Left lung (tissue), 14 donors: ENCODE measurements at places on chromosomes 11 and 22. TPM values are rescaled to one million over a fixed set of nuclear protein-coding genes. Genes with fewer than 3 reads are reported as not detected.
A peak's percentile ranks its signal among the peaks of the same experiment; 100 is the strongest.

- DNase-seq, result no peak
Measured at GRCh38 chr11:61011229-61011870, 39.9 kb downstream of the CD6 start.

ZMAT5 gene
- total RNA-seq, result 20.4 TPM

DNA sequence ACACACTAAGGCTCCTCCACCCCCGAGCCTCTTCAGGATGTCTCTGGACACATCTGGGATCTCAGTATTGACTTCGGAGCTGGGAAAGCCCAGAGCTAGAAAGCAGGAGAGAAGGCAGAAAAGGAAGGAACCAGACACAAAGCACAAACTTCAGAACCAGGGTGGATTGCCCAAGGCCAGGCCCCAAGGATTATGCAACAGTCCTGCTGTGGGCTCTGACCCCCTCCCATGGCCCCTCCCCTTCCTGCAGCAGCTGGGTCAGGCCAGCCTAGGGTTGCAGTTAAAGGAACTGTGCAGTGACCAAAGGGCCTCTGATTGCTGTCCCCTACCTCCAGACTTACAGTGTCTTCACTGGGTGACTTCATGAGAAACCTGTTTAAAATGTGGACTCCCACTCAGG is 5.3 kb downstream of the KCNE3 start:
- peak; percentile 59 for DNase-seq

GRCh38 chr11:47413908-47414684 is 5.7 kb downstream of the SLC39A13 start:
- no peak for DNase-seq

NAALADL1 gene
- 10.4 TPM for total RNA-seq

GRCh38 chr22:17724241-17724640 is 50.0 kb downstream of the BID start:
- no peak for DNase-seq

DNA sequence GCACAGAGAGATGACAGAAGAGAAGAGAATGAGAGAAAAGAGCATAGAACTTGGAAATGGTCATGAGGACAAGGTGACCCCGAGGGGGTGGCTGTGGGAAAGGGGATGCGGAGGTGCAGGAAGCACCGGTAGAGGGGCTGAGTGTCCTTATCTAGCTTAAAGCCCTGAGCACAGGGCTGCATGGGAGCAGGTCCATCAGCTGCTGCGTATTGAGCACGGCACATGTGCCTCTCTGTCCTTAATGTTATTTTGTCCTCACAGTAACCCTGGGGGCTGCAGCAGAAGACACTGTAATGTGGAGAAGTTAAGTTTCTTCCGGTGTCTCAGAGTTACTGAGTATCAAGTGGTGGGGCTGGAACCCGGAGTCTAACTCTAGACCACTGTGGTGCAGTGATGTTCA is 94.4 kb upstream of the OR4B1 start:
- no peak for DNase-seq

- DNase-seq, result no peak
Measured at GRCh38 chr11:115901069-115901468, 396.9 kb upstream of the CADM1 start.

- DNase-seq, result no peak
Measured at GRCh38 chr11:43806976-43807375, 73.7 kb upstream of the ALKBH3 start.

GRCh38 chr22:39185601-39186012 is 33.1 kb upstream of the CBX7 start:
- DNase-seq, result no peak

- DNase-seq, result no peak
Measured at GRCh38 chr11:12669930-12670329, 4.3 kb upstream of the TEAD1 start.

SLCO2B1 gene
- total RNA-seq, result 220 TPM

GP1BB gene
- total RNA-seq, result 3.6 TPM

MMP7 gene
- total RNA-seq, result 13.8 TPM

GLB1L3 gene
- total RNA-seq, result 0.12 TPM

- no peak for DNase-seq
Measured at GRCh38 chr11:70246196-70246595, 24.3 kb upstream of the PPFIA1 start.

DNA sequence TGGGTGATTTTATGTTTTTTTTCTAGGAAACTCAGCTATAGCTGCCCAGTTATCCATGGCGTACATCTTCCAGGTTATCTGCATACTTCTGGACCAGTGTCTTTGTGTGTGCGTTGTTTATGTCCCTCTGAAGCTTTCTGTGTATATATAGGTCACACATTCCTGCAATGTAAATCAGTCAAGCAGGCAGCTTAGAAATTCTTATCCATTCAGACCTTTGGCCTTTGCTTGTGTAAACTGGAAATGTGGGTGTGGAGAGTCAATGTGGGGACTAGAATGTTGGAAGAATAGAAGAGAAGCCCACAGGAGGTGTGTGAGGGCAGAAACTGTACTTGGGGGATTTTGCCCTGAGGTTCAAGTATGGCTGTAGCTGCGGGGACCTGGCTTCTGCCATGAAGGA is 51.7 kb downstream of the BARX2 start:
- no peak for DNase-seq

GRCh38 chr11:20161923-20162744 is 1.9 kb upstream of the DBX1 start:
- no peak for DNase-seq

OR4D5 gene
- total RNA-seq, result not detected

DNA sequence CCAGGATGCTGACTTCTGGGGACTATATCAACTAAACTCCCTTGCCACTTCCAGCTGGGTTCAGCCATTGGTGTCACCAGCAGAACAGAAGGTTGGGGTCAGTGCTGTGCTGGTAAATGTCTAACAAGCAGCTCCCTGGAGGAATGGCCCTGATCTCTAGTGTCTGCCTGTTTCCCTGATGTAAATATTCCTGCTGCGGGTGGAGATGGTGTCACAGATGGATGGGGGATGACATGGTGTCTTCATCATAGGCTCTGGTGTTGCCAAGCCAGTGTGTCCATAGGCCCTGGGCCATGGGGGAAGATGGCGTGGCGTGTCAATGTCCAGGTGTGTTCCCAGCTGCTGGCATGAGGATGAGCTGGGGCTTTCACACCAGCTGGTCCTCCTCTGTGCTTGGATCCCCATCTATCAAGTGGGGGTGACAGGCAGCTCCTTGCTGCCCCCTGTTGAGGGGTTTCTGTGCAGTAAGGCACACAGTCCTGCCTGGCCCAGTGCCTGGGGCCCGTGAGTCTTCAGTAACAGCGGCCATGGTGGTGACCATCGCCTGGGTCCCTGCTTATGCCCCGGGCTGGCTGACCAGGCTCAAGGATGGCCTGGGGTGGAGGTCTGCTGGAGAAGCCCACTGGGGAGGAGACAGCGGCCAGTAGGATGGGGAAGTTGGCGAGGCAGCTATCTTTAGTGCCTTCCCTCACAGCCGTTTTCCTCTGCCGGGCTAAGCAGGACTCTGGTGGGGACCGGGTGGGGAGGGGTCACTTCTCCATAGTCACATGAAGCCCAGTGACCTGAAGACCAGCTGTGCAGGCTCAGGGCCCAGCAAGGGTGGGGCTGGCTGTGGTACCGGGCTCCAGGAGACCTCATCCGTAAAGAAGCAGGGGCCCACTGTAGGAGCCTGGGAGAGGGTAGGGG is 12.7 kb downstream of the RPL3 start:
- DNase-seq, result no peak

- DNase-seq, result no peak
Measured at GRCh38 chr11:37861671-37862070, 1263.6 kb upstream of the RAG2 start.

PGA4 gene
- total RNA-seq, result 1.0 TPM

DNA sequence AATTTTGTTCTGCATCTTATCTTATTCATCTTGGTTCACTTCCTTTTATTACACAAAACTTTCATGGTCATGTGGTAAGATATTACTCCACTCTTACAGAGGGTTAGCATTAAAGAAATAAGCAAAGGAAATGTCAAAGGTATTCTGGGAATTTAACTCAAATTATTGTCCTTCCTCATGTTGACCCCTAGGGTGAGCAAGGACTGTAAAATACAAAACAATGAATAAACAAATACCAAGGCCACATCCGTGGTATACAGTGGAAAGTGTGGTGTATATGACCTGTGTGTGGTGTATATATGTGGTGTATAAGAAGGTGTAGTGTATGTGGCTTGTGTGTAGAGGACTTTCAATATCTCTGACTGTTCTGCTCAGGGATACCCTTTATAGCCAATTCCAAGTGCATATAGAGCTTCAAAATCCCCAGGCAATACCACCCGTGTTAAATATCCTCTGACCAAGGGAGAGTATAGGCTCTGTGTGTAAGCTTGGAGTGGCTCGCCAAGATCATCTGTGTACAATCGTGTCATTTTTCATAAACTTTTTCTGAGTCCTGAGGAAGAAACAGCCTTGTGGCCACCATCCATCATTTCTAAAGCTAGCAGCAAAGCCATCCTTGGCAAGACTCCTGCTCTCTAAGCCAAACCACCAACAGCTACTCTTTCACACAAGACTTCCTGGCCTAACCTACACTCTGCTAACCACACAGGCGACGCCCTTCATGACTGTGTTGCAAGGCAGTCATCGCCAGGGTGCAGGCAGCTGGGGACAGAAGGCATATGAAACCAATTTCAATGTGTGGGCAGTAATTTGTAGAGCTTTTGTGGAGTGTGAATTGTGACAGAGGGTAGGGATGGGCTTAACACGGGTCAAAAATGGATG is 548.0 kb downstream of the ETS1 start:
- no peak for DNase-seq

- DNase-seq, result no peak
Measured at GRCh38 chr11:119433358-119433725, 10.4 kb upstream of the THY1 start.

DNA sequence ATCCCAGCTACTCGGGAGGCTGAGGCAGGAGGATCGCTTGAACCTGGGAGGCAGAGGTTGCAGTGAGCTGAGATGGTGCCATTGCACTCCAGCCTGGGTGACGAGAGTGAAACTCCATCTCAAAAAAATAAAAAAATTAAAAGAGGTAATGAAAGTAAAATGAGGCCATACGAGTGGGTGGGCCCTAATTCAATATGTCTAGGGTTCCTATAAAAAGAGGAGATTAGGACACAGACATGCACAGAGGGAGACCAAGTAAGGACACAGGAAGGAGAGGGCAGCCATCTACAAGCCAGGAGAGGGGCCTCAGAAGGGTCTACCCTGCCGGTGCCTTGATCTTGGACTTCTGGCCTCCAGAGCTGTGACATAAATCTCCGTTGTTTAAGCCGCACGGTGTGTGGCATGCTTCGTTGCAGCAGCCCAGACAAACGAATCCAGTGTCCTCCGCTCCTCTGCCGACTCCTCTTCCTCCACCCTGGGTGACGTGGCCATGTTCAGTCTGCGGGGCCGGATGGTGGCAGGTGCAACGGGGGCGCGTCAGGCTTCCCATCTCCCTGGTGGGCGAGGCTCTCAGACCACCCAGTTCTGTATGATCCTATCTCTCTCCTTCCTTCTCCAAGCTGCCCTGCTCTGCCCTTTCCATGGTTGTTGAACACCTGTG is 51.6 kb upstream of the PARVG start:
- no peak for DNase-seq

GRCh38 chr11:118521892-118522311 is 5.4 kb upstream of the TTC36 start:
- DNase-seq, result no peak

FOSL1 gene
- total RNA-seq, result 16.3 TPM

DNA sequence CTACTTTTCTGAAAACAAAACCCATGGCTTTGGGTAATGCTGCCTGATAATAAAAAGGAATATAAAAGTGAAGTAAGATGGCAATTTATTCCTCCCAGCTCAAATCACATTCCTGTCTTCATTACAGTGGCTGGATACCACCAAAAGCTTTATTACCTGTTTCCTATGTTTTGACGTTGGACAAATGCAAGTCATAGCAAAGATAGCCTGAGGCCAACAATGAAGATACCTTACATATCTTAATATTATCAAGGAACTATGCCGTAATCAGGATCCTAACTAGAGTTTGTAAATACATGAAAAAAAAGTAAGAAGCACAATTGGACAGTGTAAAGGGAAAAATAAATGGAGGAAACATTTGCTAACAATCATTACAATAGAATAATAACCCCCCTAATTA is 202.4 kb downstream of the SOX6 start:
- no peak for DNase-seq

NXPE4 gene
- not detected for total RNA-seq

DNA sequence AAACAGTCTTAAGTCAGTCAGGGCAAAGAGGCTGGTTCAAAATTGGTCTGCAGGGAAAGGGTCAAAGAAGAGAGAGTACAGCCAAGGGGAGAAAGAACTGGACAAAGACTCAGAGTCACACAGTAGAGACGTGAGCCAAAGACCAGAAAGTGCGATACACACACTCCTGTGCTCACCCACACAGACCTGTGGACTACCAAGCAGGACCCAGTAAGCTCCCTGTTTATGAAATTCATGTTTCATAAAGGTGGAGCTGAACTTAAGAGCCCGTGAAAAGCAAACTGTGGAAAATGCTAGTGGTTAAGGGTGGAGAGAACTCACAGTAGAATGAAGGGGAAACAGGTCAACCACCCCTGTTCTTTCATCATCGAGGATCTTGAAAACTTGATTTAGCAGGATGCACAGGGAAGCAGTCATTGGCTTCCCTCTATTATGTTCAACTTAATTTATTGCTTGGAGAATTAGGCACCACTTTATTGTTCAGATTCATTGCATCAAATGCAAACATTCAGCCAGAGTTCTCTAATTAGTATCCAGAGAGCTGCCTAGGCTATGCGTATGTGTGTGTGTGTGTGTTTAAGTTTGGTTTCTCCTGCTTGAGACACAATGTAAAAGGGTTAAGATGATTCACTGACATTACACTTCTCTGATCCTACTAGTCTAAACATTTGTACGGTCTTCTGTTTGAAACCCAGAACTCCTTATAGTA is 160.9 kb upstream of the MTMR2 start:
- DNase-seq, result no peak

DNA sequence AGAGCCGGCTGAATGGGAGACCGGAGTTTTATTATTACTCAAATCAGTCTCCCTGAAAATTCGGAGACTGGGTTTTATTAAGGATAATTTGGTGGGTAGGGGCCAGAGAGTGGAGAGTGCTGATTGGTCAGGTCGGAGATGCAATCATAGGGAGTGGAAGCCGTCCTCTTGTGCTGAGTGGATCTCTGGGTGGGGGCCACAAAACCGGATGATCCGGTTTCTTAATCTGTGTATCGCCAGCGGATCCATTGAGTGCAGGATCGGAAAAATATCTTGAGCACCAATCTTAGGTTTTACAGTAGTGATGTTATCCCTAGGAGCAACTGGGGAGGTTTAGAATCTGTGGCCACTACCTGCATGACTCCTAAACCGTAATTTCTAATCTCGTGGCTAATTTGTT is 886 bp upstream of the NIPSNAP1 start:
- no peak for DNase-seq

GRCh38 chr11:120611581-120611980 is 100.0 kb downstream of the GRIK4 start:
- no peak for DNase-seq

GRCh38 chr11:47248664-47249377 is at the start of gene ACP2:
TSS of gene ACP2 (minus strand) at chr11:47248814. CDS start at chr11:47248789, 25 bp downstream.
- DNase-seq, result peak; percentile 96

- DNase-seq, result no peak
Measured at GRCh38 chr11:70109006-70109405, 30.9 kb downstream of the ANO1 start.

IL18 gene
- 35.8 TPM for total RNA-seq

GRCh38 chr11:23555085-23555484 is 694.8 kb upstream of the CCDC179 start:
- DNase-seq, result no peak
